ENCODE measurements at places on chromosomes 2 and 18.

DNA sequence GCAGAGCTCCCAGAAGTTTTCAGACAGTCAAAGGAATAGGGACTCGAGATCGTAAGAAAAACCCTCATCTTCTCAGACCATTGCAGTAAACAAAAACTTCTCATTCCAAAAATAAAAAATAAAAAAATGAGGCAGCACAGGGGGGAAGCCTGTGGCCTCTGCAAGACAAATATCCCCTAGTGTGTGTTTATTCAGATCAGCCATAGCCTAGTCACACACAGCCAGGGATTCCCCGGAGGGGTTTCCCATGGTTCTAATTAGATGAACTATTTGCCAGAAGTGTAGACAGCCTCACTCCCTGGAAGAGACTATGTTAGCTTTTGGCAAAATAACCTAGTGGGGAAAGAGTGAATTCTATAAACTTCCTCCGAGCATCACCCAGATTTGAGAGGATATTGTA is 122.9 kb upstream of the KLF7 start:
- DNase-seq = no peak

DNA sequence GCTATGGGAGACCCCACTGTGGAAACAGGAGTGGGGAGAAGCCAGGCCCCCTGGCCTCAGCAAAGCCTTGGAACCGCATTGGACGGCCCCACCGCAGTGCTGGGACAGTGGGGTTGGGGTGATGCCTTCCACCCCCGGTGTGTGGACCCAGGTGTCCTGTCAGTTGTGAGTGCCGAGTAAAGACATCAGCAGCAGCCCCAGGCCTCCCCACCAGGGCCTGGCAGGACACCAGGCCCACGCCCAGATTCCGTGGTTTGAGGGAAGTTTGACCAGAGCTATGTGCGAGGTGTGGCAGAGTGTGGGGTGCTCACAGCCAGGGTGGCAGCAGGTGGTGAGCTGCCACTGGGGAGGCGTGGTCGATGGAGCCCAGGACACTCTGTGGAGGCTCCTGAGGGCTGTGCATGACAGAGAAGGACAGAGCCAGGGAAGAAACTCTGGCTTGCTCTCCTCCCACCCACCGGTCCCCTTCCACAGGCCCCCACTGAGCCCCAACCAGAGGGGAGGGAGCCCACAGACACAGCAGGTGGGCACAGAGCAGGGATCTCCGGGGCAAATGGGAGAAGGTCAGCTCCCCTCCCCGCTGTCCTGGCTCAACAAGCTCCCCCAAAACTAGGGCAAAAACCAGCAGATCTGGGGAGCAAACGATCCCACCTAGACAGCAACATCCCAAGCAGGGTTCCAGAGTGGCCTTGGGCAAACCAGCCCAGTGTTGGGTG is 69.1 kb downstream of the TWIST2 start:
- no peak for DNase-seq

DNA sequence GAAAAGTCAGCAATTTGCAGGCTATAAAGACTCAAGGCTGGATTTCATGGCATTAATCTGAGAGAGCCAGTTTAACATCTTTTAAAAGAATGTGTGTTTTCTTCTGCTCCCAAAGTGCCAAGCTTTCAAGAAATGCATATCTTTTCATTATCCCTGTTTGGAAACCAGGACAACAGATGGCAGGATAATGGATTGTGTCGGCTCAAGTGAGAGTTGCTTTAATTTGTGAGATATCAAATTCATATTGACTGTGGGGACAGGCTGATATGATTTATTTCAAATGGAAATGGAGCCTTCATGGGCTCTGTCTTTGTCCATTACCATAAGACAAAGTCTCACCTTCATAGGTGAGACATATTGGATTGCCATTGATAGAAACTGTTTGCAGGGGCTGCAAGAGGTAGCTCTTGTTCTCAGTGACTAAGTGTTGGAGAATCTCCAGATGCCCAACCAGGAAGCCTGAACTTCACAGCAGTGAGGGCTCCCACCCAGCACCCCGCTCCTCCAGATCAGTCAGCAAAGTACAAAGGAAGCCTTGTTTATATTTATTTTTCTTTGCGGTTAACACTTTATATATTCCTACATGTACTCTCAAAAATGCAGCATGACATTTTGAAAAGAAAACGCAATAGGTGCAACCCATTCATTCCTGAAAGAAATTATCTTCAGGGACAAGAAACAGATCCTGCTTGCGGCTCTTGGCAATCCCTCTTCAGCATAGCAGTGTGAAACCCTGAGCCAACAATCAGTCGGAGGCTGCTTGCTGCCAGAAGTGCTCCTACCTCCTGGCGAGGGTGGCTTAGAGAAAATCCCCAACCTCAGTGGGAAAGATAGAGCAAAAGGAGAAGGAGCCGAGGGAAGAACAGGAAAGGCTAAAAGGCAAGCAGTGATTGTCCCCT is 65.8 kb upstream of the ATL2 start:
- DNase-seq = no peak

GRCh38 chr2:169363560-169364150 is 1.3 kb upstream of the LRP2 start:
- DNase-seq = peak; percentile 49

DNA sequence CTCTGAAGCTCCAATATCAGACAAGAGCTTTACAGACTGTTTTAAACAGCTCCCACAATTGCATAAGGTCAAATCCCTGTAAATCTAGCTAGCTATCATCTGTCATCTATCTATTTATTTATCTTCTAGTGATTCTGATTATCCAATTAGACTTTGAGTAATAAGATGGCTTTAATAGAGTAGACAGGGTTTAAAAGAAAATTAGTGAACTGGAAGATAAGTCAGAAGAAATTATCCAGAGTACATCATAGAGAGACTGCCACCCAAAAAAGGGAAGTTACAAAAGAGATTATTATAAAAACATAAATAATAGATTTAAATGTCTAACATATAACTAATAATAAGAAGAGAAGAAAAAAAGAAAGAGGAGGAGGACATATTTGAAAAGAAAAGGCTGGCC is 8.0 kb upstream of the ZC3H8 start:
- DNase-seq = no peak

GRCh38 chr2:96520697-96521096 is 15.5 kb upstream of the NEURL3 start:
- DNase-seq = no peak

- no peak for DNase-seq
Measured at GRCh38 chr2:174335988-174336500, 1.3 kb downstream of the SP9 start.

DNA sequence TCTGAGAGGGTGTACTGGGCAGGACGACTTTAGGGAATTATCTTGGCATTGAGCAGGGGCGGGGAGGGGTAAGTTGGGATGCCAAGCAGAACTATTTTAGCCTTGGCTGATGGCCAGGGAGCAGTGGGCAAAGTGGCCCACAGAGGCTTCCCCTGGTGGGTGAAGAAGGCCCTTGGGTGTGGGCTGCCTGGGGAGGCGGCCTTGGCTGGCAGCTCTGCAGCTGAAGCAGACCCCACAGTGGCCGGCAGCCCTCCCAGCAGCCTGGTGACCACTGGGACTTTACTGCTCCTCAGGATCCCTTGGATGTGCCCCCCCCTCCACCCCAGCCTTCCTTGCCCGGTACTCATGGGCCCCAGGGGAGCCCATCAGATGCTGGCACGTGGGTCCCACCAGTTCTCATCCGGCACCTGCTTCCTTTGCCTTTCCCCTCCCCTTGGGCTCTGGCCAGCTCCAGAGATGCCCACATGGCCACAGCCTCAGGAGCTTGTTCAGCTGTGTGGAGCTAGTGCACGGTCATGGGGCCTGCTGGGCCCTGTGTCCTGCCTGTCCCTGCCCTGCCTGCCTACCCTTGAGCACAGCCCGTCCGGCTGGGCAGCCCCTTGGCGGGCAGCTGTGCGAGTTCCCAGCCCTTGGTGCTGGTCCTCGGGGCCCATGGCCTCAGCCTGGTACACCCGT is 122.1 kb upstream of the HS6ST1 start:
- no peak for DNase-seq

- no peak for DNase-seq
Measured at GRCh38 chr2:127160676-127161075, 53.7 kb upstream of the BIN1 start.

- no peak for DNase-seq
Measured at GRCh38 chr2:238306672-238306998, 13.7 kb upstream of the TRAF3IP1 start.

GRCh38 chr2:220198896-220199295 is 571.5 kb downstream of the SLC4A3 start:
- DNase-seq = no peak

GRCh38 chr2:128465246-128466170 is 146.8 kb upstream of the HS6ST1 start:
- no peak for DNase-seq

- DNase-seq = no peak
Measured at GRCh38 chr2:6921321-6921922, 4.2 kb downstream of the RNF144A start.

- no peak for DNase-seq
Measured at GRCh38 chr2:190685333-190685732, 36.5 kb downstream of the NAB1 start.

- DNase-seq = no peak
Measured at GRCh38 chr2:140596447-140596846, 1534.4 kb downstream of the LRP1B start.

- DNase-seq = peak; percentile 84
Measured at GRCh38 chr2:10408649-10409579, 39.2 kb downstream of the ODC1 start.

DNA sequence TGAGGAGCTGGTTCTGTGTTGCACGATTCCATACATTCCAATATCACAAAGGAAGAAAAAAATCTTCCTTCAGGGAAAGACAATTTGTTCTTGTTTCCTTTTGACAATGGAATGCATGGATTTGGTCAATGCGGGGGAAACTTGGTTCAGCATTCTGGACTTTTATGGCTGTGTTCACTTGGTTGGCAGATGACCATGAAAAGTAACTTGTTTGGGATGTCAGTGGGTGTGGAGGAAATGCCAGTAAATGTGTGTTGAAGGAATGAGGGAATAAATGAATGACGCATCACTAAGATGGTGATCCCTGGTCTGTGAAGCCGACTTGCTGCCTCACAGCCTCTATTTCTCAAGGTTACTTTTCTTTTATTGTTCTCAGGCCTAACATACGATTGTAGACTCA is 53.7 kb downstream of the THUMPD2 start:
- DNase-seq = no peak

- no peak for DNase-seq
Measured at GRCh38 chr18:31634331-31634713, 42.6 kb downstream of the TTR start.

DNA sequence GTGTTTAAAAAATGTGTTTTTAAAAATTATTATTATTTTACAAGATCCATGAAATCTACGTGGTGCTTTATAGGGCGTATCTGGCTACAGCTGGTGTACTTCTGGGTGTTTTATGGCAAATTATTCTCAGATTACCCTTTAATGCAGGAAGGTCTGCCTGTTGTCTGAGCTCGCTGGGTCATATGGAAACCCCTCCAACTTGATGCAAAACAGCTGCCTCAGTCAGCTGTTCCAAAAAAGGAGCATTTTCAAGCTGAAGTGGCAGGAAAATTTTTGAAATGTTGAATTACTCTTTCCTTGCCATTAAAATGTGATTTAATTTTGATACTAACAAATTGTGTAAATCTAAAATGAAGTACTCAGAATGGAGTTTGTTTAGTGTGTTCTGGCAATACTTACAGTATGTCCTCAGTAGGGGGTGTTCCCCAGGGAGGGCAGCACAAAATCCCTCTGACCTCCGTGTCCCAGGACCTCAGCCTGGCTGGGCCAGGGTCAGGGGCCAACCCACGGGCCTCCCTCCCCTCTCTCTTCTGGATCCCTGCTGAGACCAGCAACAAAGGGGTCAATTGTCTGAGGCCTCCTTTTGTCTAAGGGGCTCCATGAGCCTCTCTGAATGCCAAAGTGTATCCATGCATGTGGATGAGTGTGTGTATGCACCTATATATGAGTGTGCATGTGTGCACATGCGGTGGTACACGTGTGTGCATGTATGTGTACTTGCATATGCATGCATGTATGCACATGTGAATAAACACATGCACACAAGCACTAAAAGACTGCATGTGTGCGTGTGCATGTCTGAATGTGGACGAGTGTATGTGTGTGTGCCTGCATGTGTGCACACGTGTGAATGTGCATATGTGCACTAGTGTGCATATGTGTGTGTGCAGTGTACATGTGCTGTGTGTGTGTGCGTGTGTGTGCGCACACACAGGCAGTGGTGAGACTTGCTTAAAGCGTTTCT is 105.4 kb downstream of the ACOXL start:
- DNase-seq = no peak

DNA sequence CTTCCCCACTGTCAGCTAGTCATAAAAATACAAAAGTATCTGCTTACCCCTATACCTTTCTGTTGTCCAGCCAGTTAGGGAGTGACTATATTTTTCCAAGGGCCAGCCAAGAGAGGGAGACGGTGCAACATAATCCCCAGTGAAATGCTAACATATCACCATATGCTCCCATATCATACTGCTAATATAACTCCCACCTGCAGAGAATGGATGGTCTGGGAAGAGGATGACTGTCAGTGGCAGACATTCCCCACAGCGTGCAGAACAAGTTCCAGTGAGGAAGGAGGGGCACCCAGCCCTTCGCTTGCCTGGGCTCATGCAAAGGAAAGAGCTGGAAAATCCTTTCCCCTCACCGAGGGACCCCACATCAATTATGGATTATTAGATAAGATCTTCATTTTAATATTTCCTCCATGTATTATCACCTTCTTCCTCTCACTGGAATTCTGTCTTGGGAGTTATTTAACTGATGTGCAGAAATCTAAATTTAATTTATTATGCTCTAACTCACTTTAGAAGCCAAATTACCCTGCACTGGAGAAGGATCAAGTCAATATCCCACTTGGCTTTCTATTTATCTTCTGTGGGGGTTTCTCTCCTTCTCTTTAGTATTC is 135.6 kb downstream of the GALNT14 start:
- no peak for DNase-seq

DNA sequence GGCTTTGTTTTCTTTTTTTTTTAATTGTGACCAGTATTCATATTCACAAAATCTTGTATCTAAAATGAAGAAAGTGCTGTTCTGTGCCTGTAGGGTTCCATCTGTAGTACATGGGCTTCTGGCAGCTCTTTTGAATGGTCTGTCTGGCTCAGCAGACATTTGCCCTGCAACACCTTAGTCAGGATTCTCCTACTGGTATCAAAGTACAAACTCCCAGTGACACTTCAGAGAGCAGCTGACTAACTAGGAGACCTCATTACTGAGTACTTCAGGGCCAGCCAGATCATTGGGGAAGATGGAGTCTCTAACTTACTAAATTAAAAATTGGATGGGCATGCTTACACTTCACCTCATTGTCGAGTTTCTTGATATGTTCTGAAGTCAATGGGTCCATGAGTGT is 39.7 kb downstream of the GRHL1 start:
- no peak for DNase-seq

- no peak for DNase-seq
Measured at GRCh38 chr18:61189376-61189775, 143.9 kb upstream of the CDH20 start.

- no peak for DNase-seq
Measured at GRCh38 chr2:189360861-189361260, 80.4 kb upstream of the WDR75 start.

- DNase-seq = no peak
Measured at GRCh38 chr2:15243762-15244161, 317.4 kb downstream of the NBAS start.

DNA sequence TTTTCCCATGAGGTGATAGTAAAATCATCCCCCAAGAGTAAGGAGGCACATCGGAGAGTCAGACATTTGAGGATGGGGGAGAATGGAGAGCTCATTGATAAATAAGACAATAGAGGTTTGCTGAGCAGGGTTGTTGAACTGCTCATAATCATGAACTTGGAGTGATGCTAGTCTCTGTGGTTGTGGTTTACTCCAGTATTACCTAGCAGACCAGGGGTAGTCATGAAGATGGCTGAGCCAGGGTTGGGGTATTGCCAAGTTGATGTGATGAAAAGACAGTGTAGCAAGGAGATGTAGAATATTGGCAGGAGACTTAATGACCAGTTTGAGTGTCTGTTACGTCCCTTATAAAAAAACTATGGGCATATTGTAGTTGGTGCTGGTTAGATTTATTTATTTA is 25.4 kb downstream of the CYBRD1 start:
- no peak for DNase-seq

Data from activated CD4-positive, alpha-beta T cell treated with anti-CD3 and anti-CD28 coated beads for 4 hours (primary cell).